ENCODE measurements at places on chromosomes 7 and 10.

GRCh38 chr10:8150401-8150905, 96.0 kb downstream of the GATA3 start:
- DNase-seq: no peak

DNA sequence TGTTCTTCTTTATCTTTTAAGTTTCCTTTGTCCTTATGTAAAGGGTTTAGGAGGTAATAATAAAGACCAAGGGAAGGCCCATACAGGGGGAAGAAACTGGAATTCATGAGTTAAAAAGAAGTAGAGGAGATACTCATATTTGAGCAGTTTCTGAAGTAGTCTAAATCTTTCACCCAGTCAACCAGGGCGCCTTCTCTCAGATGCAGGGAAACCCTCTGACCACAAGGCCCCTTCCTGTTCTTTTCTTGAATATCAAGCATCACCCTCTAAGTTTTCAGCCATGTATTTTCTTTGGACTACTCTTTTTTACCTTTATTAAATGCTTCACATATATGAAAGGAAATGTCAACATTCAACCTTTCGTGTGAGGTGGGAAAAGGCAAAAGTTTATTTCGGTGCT, 630.8 kb downstream of the SUGCT start:
- no peak for DNase-seq

DNA sequence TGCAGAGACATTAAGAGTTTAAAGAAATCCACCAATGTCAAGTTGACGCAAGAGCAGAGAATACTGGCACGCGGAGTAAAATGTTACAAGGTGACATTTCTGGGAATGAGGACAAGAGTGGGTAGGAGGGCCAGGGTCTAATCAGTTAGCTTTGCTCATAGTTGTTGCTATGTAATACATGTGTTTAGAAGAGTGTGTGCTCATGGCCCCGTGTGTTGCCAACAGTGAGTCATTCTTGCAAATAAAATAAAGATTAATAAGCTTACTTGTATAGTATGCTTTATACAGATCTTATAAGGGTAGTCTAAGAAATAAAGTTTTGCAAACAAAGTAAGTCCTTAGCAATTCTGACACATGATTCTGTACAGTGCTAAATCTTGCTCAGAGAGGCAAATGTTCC, 64.5 kb downstream of the DNMBP start:
- DNase-seq: no peak

DNA sequence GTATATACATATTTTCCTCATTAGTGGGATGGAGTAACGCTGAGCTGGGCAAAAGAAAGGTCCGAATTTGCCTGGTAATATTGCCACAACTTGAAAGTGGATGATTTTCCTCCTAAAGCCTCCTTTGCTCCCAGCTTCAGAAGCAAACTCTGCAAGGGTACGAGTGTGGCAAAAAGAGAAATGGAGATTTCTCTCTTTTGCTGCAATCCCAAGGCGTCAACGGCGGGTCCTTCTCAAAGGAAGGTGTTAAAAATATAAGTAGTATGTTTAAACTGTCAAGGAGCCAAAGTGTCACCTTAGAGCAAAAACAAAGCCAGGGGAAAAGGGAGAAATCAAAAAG, 12.4 kb upstream of the HOXA2 start:
- DNase-seq: no peak

DNA sequence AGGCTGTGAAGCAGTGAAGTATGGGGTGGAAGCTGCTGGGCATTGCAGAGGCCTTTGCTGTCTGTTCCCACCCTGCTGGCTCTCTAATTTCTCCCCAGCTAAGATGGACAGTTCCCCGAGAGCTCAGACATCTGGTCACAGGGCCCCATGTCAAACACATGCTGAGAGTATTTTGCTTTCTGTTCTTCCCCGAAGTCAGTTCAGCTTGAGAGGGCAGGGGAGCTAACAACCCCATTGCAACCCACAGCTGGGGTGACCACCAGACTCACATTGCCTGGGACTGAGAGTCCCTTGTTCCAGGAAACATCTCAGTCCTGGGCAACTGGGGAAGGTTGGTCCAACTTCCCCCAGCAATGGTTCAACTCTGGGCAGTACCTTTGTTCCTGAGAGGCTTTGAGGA, 52.8 kb downstream of the ABCA13 start:
- DNase-seq: no peak

All from urothelium cell line (cell line).